ENCODE measurements at places on chromosomes 5 and 9. TPM values are rescaled to one million over a fixed set of nuclear protein-coding genes. Genes with fewer than 3 reads are reported as not detected.

PCDHA1 gene
- total RNA-seq, result not detected

SLC36A2 gene
- total RNA-seq, result not detected

PCDHGA5 gene
- total RNA-seq, result 0.67 TPM

MOB3B gene
- 0.03 TPM for total RNA-seq

GMCL2 gene
- total RNA-seq, result not detected

PCDHGA12 gene
- 0.21 TPM for total RNA-seq

PRR16 gene
- total RNA-seq, result not detected

ARL15 gene
- total RNA-seq, result 16.5 TPM

WNT8A gene
- total RNA-seq, result not detected

GDNF gene
- total RNA-seq, result not detected

GABRA6 gene
- not detected for total RNA-seq

SPOCK1 gene
- 15.6 TPM for total RNA-seq

SPATA31C1 gene
- not detected for total RNA-seq

SH3PXD2B gene
- 39.7 TPM for total RNA-seq

ARHGEF37 gene
- total RNA-seq, result 3.2 TPM

FOXI1 gene
- total RNA-seq, result 0.44 TPM

PFN3 gene
- total RNA-seq, result not detected

SAPCD2 gene
- total RNA-seq, result 18.4 TPM

GPR150 gene
- 0.54 TPM for total RNA-seq

IFNE gene
- total RNA-seq, result 0.44 TPM

OBP2B gene
- not detected for total RNA-seq

KIF20A gene
- total RNA-seq, result 55.4 TPM

PIP5KL1 gene
- total RNA-seq, result 7.8 TPM

HBEGF gene
- 5.0 TPM for total RNA-seq

SPIN1 gene
- total RNA-seq, result 76.9 TPM

PRDM9 gene
- total RNA-seq, result not detected

CDC20B gene
- 0.08 TPM for total RNA-seq

CTNND2 gene
- 1.0 TPM for total RNA-seq

BRIX1 gene
- total RNA-seq, result 46.6 TPM

Measured in Panc1 (cell line).